Common myeloid progenitor, CD34-positive (primary cell): ENCODE measurements at places on chromosomes 4 and X.

DNA sequence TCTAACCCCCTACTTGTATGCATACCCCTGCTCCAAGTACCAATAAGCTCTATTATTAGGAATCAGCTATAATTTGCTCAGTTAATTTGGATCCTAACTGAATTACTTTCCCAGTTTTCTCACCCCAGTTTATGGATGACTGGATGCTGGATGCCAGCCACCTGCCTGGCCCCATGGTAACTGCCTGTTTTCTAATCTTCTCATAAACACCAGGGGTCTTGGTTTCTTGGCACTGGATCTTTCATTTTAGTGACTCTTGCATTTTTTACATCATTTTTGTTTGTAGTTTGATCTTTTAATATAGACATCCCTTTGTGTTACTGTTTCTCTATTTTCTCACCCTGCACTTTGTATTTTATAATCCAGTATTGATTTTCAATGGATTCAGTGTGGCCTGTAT is 246.8 kb downstream of the ADGRL3 start:
- DNase-seq: no peak

DNA sequence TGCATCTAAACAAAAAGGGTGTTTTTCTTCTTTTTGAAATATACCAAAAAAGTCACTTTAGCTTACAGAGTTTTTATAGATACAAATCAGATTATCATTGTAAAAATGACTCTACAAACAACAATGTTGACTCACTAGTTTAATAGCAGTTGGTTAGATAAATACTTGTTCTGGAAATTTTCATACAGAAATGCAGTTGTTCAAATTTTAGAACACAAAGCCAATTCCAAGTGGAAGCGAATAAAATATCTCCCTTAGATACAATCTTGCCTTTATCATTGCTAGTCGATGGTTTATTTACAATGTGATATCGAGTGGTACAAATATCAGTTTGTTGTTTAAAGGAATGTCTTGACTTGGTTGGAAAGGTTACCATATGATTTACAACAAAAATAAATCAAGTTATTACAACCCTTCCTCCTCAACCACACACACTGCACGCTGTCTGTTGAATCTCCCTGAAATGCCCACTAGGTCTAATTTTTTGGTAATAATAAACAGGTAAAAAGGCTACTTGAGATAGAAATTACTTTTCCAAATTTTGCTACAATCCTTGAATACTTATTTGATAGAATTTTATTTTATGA is 114.8 kb downstream of the CDS1 start:
- no peak for DNase-seq

DNA sequence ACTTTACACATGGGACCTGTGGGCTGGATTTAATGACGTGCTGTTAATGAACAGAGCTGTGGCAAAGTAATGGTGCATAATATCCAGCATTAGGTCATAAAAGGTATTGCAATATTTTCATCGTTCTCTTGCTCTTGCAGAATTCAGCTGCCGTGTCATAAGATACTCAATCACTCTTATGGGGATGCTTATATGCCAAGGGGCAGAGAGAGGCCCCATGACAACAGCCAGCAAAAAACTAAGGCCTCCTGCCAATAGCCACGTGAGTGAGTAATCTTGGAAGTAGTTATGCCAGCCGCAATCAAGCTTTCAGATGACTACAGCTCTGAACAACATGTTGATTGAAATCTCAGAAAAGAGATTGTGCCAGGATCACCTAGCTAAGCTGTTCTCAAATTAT is 616.9 kb downstream of the FSTL5 start:
- no peak for DNase-seq

DNA sequence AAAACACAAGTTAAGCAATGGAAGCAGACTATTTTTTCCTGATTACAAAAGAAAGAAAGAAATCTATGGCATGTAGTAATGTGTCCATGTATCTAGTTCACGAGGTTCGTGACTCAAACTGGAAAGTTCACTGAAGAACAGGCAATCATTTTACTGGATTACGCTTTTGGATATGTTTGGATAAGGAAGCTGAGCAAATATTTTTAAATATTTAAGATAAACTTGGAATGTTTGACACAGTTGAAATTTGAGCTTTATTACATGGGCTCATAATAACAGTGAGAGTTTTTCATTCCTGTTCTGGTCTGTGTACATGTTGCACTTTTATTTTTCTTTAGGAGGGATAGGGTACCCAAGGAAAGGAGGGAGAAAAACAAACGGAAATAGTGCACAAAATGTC is 244.2 kb upstream of the GK2 start:
- no peak for DNase-seq

DNA sequence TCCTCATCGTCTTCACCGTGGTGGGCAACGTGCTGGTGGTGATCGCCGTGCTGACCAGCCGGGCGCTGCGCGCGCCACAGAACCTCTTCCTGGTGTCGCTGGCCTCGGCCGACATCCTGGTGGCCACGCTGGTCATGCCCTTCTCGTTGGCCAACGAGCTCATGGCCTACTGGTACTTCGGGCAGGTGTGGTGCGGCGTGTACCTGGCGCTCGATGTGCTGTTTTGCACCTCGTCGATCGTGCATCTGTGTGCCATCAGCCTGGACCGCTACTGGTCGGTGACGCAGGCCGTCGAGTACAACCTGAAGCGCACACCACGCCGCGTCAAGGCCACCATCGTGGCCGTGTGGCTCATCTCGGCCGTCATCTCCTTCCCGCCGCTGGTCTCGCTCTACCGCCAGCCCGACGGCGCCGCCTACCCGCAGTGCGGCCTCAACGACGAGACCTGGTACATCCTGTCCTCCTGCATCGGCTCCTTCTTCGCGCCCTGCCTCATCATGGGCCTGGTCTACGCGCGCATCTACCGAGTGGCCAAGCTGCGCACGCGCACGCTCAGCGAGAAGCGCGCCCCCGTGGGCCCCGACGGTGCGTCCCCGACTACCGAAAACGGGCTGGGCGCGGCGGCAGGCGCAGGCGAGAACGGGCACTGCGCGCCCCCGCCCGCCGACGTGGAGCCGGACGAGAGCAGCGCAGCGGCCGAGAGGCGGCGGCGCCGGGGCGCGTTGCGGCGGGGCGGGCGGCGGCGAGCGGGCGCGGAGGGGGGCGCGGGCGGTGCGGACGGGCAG is 792 bp downstream of the ADRA2C start:
- no peak for DNase-seq
